ENCODE measurements at places on chromosomes 5 and 9.

DNA sequence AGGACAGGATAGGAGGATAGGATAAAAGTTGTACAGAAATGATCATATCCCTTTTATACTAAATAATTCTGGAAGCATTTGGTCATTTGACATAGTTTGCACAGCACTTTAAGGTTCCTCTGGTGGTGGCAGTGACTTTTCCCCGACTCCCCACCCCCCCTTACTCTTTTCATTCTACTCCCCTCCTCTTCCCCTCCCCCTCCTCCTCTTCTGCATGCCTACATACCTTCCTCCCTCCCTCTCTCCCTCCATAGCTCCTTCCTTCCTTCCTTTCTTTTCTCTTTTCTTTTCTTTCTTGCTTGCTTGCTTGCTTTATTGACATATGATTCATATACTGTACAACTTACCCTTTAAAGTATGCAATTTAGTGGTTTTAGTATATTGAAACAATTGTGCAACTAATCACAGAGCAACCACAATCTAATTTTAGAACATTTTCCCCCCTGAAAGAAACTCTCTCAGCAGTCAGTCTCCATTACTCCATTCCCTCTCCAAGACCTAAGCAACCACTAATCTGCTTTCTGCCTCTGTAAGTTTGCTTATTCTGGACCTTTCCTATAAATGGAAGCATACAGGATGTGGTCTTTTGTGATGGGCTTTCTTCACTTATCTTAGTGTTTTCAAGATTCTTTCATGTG lies 159.0 kb downstream of the HACD4 start:
- no peak for DNase-seq

- DNase-seq, result peak; percentile 82
Observed at GRCh38 chr5:135565725-135566421, 12.9 kb downstream of the CXCL14 start.

- peak; percentile 16 for DNase-seq
Observed at GRCh38 chr5:134552301-134552700, 26.8 kb downstream of the JADE2 start.

DNA sequence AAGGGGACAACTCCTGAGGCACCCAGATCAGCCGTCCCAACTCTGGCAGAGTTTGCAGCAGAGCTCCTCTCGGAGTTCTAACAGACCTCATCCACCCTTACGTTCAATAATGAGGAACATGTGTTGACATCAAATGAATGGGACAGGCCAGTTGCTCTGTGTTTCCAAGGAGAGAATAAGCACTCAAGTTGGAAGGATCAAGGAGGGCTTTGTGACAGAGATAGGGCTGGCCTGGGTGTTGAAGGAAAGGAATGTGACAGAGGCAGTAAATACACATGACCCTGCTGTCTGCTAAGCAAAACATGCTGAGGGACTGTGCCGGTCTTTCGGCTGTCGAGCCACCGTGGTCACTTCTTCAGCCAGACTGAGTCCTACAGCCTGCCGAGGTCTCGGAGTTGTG lies 48.2 kb downstream of the GPR107 start:
- DNase-seq, result no peak

GRCh38 chr9:110537841-110538646 lies 41.5 kb downstream of the SVEP1 start:
- DNase-seq, result no peak

All from T47D (cell line).